ENCODE measurements at places on chromosomes 5 and 9. TPM values are rescaled to one million over a fixed set of nuclear protein-coding genes. Genes with fewer than 3 reads are reported as not detected.

DNA sequence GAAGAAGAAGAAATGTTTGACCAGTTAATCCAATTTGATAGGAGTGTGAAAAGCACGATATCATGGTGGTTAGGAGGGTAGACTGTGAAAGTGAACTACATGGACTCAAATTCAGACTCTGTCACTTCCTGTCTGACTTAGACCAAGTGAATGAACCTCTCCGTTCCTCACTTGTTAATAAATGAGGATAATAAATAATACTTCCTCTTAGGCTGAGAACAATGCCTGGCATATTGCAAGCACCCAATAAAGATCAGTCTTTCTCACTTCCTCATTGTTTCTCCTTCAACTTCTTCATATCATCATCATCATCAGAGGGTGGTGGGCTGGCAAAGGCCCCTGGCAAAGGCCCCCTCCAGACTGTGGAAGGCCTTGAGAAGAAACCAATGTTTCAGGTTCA is 148.7 kb downstream of the CDK5RAP2 start:
- no peak for DNase-seq

DNA sequence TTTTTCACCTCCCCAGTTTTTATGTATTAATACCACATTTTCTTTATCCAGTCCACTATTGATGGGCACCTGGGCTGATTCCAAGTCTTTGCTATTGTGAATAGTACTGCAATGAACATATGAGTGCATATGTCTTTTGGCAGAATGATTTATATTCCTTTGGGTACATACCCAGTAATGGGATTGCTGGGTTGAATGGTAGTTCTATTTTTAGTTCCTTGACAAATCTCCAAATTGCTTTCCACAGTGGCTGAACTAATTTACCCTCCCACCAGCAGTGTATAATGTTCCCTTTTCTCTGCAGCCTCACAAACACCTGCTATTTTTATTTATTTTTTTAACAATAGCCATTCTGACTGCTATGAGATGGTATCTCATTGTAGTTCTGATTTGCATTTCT is 340.2 kb downstream of the ADAMTS6 start:
- no peak for DNase-seq

DNA sequence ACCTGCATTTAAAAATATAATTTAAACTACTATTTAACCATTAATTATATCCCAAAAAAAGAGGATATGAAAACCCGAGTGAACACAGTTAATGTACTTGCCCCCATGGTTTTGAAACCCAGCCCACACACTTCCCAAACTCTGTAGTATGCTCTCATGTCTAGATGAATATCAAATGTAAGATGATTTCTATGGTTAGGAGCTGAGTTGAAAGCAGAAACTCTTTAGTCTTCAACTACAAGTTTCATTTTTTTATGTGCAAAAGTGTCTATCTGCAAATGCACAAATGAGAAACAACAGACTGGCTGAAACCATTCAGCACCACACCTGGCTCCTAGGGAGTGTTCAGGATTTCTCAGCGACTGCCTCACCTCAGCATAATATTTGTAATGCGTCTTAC is 183.3 kb downstream of the SEMA5A start:
- DNase-seq = no peak

ANKRD31 gene
- total RNA-seq = 2.8 TPM

GRCh38 chr9:4317681-4318080 is 17.8 kb upstream of the GLIS3 start:
- DNase-seq = no peak

All from naive thymus-derived CD8-positive, alpha-beta T cell (primary cell).